DMS79 treated with DMSO at 0.1 percent for 48 hours (cell line): ENCODE measurements at places on chromosomes 16 and 17.

DNA sequence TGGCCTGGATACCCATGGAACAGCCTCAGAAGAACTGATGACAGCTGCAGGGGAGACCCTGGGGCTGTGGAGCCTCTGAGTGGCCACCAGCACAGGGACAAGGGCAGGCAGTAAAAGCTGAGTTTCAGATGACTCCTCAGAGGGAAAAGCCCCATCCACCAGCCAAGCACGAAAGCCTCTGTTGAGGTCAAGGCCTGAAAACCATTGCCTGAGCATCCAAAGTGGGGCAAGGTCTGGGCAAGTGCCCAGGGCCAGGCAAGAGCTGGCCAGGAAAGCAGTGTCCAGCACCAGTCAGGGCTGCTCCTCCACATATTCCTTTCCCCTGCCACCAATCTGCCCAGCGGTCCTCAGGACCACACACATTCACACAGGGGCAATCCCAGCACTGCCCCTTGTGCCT lies 16.4 kb downstream of the ATP6V0D1 start:
- DNase-seq = no peak

DNA sequence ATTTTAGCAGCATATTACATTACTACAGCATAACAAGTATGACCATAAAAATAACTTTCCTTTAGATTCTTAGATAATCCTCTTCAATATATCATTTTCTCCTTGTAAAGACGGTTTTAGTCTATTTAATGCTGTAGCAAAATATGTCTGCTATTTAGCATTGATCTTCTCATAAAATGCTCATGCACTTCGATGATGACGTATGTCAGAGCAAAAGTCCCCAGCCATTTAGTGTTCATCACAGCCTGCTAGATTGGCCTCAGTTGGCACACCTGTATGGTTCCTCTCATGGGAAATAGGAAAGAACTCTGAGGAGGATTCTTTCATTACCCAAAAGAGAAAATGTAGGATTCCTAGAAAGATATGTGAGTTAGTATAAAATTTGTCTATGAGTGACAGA lies 232.2 kb downstream of the MAP2K6 start:
- DNase-seq = no peak

DNA sequence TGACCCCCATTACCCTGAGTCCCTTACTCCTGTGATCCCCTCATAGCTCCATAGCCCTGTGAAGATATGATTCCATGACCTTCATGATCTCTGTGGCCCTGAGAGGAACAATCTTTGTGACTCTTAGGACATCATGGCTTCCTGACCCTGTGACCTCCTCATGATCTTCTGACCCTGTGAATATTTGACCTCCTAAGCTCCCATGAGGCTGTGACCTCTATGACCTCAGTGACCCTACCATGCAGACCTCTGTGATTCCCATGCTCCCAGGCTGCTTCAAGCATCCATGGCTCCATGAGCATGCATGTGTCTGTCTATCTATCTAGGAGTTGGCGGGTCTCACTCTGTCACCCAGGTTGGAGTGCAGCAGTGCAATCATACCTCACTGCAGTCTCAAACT lies 12.1 kb downstream of the RIPOR1 start:
- DNase-seq = no peak

DNA sequence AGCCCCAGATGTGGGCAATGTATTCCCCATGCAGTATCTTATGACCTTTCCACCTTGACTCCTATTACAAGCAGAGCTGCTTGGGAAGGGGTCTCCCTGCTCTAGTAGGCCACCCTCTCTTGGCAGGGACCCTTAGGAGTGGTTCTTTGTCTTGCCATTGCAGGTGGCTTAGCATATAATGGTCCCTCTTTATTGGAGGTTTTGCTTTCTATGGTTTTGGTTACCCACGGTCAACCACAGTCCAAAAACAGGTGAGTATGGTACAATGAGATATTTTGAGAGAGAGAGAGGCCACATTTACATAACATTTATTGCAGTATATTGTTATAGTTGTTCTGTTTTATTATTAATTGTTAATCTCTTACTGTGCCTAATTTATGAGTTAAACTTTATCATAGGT lies 472.8 kb upstream of the ASIC2 start:
- DNase-seq = no peak

- DNase-seq = no peak
Observed at GRCh38 chr17:42342242-42343008, 45.8 kb downstream of the STAT3 start.

- peak; percentile 67 for DNase-seq
Observed at GRCh38 chr17:19470530-19471261, 59.7 kb downstream of the RNF112 start.

DNA sequence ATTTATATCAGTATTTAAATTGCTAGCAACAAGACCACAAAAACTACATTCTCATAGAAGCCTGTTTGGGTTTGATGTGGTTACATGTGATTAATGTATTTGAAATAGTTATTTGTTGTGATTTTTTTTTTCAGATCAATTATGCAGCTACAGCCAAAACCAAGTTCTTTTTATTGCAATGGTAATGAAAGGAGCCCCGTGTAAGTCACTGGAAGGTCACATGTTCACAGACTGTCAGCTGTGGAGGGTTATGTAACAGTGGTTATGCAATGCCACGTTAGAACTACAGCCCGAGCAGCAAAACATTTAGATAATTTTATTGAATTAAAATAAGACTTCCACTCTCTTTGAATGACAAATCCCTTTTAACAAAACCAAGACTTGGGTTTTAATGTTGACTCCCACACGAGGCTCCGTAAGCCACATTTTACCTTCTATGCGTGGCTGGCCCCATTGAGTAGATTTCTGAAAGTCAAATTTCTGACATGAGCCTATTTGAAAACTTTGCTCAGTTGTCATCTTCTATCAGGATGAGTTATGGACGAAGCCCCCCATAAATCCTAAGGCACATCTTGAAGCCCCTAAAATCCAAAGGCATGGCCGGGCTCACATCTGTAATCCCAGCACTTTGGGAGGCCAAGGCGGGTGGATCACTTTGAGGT lies 41.8 kb upstream of the SEC14L1 start:
- DNase-seq = no peak

DNA sequence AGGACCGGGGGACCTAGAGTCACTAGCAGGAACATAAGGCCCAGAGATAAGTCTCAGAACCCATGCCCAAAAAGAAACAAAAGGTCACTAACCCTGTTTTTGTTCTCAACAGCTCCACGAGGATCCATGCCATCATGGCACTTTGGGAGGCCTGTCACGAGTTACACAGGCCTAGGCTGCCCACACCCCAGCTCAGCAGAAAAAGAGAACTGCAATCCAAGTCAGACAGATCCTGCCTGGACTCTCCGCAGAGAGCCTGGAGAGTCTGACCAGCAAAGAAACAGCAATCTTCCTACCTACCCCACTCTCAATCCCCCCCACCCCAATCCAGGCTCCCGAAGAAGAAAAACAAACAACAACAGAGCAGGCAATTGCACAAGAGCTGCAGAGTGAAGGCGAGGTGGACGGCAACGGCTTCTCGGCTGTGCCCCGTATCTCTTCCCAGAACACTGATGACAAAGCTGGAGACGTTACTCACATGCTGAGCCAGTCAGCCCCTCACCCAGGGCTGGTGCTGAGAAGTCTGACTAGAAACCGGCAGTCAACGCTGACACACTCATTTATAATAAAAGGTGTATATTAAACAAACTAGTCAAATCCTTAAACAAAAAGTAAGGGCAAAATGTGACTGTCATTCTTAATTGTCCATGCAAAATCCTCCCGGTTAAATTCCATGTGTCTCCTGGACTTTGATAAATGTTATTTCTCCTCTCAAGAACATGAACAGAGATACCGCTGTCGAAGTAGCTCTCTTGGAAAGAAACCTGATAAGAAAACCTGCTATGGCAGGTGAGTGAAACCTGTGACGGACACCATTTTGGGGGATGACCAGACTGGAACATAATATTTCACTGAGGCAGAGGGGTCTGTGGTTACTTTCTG lies 89.3 kb downstream of the SMG6 start:
- DNase-seq = no peak

- no peak for DNase-seq
Observed at GRCh38 chr16:15631730-15632409, 11.1 kb downstream of the MARF1 start.

DNA sequence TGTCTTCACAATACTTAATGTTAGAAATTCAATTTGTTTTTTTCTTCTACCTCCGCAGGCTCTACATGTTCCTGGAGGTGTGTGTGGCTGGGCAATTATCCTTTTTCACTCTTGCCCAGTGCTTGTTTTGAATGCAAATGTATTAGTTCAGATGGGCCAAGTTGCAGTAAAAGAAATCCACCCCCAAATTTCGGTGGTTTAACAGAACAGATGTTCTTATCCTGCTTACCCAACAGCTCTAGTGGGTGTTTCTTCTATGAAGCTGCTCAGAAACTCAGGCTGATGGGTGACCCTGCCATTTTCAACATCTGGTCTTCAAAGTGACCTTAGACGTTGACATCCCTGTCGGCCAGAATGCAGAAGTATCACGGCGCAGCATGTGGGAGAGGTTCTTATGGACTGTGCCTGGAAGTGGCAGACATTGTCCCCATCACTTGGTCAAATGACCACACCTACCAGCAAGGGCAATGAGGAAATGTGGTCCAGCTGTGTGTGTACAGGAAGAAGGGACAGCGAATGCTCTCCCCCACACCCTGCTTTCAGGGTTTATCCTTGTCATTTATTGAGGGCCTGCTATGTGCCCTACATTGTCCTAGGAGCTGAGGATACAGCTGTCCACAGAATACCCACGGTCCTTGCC lies 157.3 kb downstream of the CDH13 start:
- DNase-seq = no peak

DNA sequence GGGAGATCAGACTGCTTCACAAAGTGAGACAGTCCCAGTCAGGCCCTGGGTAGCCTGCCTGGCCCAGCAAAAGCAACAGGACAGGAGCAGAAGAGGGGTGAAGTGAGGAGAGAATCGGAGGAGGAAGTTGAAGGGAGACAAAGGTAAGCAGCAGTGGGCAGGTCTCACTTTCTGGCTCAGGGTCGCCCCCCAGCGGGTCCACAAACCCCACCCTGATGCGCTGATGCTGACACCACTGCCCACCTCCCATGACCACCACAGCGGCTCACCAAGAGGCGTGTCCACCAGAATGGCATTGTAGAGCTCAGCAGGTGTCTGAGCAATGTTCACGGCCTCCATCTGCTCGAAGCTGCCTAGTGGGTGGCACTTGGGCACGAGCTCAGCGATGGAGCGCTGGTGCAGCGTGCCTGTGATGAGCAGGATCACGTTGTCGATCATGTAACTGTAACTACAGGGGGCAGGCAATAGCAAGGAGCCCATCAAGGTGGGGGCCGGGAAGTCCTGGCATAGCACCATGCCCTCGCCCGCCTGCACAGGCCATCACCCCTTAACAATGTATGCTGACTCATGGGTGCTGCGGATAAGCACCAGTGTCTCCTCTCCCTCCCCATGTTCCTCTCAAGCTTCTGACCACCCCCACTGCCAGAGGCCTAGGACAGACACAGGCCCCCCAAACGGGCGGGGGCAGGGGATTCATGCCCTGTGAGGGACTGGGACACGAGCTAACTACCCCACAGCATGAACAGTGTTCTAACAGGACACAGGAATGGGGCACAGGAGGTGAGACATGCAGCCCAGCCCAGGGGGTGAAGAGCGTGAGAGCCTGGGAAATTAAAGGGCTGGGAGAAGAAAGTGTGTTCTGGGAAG lies 13.6 kb downstream of the HSD11B2 start:
- no peak for DNase-seq

- peak; percentile 33 for DNase-seq
Observed at GRCh38 chr17:38658741-38659345, 15.9 kb downstream of the EPOP start.

DNA sequence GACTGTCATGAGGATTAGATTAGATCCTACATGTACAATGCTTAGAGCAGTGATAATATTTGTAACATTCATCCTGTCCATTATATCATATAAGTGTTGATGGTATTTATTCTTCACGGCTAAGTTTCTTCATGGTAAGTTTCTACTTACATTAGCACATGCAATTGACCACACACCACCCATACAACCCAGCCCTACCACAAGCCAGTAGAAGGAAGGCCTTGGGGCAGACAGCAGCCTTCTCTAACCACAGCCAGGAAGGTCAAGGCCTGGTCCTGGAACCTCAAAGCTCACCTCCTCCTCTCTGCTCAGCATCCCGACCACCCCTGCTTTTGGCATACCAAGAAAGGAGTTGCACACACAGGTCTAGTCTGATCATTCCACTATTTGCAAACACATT lies 245.2 kb upstream of the SDK2 start:
- no peak for DNase-seq

DNA sequence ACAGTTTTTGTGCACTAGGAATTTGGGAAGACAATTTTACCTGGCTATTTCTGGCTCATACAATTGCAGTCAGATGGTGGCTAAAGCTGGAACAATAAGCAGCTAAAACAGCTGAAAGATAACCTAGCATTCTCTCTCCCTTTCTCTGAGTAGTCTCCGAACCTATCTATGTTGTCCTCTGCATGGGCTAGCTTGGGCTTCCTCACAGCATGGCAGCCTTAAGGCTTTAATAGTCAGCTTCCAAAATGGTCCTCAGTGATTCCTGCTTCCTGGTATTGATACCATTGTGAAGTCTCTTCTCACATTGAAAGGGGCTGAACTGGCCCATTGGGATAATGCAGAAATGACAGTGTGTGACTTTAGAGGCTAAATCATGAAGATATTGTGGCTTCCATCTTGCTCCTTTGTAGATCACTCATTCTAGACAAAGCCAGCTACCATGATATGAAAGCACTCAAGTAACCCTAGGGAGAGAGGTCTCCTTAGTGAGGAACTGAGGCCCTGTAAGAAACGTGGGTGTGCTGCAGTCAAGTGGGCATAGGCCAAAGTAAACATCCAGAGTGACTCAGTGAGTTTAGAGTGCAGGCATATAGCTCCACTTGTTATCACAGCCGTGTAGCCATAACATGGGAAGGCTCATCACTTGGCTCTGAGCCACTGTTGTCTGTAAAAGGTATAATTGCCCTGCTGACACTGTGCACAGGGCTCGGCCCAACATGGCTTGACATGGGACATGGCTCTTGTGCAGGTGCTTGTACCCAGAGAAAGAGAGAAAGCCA lies 5.5 kb upstream of the VKORC1 start:
- no peak for DNase-seq

DNA sequence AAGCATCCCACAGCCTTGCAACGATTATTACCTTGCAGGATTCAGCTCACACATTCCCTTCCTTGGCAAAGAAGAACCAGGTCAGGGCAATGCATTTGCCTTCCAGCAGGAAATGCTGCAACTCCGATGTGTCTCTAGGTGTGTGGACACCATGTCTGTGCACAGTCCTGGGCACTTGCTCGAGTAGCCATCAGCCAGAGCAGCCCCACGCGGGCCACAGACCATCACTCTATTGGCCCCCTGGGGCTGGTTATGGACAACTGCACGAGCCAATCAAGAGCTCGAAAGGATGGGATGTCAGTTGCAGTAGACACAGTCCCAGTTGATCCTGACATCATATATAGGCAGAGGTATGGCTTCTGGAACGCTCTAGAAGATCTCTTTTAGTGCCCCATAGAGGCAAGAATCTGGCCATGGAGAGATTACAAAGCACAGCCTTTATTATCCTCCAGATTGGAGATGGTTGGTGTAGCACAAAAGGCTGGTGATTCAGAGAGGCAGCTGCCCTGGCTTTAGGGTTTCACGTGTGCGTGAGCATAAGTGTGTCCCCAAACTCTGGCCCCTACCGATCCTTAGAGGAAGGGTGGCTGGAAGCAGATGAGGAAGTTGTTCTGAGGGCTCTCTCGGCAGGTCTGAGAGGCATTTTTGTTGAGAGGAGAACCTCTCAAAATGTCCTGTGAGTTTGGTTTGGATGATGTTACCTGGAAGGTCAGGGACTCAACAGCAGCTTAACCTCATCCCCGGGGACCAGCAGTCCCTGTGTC lies 403.8 kb downstream of the SEC14L1 start:
- DNase-seq = no peak
